ENCODE measurements at places on chromosomes 3 and 15. TPM values are rescaled to one million over a fixed set of nuclear protein-coding genes. Genes with fewer than 3 reads are reported as not detected.

Gene OR5K2
- not detected for total RNA-seq

GRCh38 chr15:55297315-55297714, 7.7 kb upstream of the RAB27A start:
- no peaks in the 10 kb centered on the region for H3K27me3 ChIP-seq
- H3K36me3 ChIP-seq, result no peaks in the 10 kb centered on the region
- no peak overlapping the region for H3K4me3 ChIP-seq
- H3K27ac ChIP-seq, result no peak overlapping the region

GRCh38 chr3:33717616-33717865, 513 bp downstream of the CLASP2 start:
- peaks cover 16% of the 10 kb centered on the region for H3K4me1 ChIP-seq
- no peaks in the 10 kb centered on the region for H3K27me3 ChIP-seq
- H3K4me3 ChIP-seq, result peak overlapping the region; percentile 74
- H3K36me3 ChIP-seq, result no peaks in the 10 kb centered on the region

- H3K27ac ChIP-seq, result peak overlapping the region; percentile 58
- no peak for DNase-seq
- no peaks in the 10 kb centered on the region for H3K36me3 ChIP-seq
- peaks cover 14% of the 10 kb centered on the region for H3K4me1 ChIP-seq
- peak overlapping the region; percentile 64 for H3K4me3 ChIP-seq
These were observed 435 bp downstream of the RAB27A start for GRCh38 chr15:55289011-55289745.

Gene AMIGO3
- 0.32 TPM for total RNA-seq

- no peak overlapping the region for H3K27ac ChIP-seq
- no peaks in the 10 kb centered on the region for H3K36me3 ChIP-seq
- H3K4me3 ChIP-seq, result no peak overlapping the region
- DNase-seq, result no peak
These were observed 20.0 kb upstream of the TJP1 start for GRCh38 chr15:29842290-29842689.
